Panc1 (cell line): ENCODE measurements at places on chromosomes 1 and 21.

GRCh38 chr1:244674446-244674845 is 21.5 kb downstream of the DESI2 start:
- DNase-seq: no peak

DNA sequence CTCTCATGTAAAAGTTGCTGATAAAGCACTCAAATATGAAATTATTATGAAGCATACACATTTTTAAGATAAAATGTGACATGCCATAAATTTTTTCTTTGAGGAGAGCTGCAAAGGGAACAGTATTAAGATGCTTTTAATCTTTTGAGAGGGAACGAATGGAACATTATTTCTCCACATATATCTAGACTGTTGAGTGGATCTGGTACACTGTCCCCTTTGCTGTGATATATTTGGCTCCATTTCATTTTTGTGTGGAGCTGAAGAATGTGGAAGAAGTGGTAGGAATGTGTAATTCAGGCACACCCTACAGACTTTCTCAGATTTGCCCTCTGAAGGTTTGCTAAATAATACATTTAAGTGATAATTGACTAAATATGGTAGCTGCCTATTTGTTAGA is 31.7 kb downstream of the PGM1 start:
- DNase-seq: no peak

DNA sequence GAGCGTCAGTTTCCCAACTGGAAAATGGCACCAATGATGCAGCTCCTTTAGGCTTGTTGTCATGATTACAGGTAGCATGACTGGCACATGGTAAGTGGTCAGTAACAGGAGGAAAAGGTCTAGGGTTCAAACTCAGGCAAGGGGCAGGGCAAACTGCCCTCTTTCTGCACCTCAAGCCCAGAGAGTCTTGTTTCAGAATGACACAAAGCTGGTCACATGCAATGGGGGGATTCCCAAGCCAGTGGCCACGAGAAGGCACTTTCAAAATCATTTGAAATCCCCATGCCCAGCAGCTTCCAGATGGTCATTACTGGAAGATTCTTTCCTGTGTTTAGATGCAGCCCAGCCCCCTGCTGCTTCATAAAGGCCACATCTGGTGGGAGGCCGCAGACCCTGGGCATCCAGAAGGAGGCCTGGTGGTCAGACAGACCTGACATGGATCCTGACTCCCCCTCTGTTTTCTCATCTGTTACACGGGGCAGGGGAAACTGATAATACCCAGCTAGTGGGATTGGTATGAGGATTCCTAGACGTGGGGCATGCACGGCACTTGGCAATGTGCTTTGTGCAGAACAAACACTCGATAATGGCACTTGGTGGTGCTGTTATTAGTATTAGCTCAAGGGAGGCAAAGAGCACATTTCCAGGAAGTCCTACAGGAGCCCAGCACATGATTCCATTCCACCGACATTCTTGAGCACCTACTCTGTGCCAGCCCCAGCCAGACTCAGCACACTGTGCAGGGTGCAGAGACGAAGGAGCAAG is 6.9 kb upstream of the PLA2G2D start:
- DNase-seq: no peak

- DNase-seq: no peak
Measured at GRCh38 chr21:44301961-44302406, 2.1 kb downstream of the PFKL start.

DNA sequence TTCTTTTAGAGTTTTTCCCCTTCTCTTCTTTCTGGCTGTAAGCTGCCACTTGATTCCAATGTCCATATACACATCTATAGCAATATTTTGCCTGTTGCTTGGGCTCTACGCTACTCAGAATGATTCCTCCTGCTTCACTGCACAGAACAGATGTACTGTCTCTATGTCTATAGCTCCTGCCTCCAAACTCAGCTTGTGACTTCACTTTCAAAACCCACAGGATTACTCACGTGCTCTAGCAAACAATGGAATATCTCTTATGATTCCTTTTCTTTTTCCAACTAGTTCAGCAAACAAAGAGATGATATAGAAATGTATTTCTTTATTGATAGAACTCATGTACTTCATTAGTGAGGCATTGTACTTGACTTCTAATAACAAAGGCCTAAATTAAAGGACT is 80.5 kb upstream of the SOX13 start:
- DNase-seq: no peak

- no peak for DNase-seq
Measured at GRCh38 chr1:172335377-172335776, 85.1 kb upstream of the C1orf105 start.

- no peak for DNase-seq
Measured at GRCh38 chr1:156144742-156145141, 8.6 kb upstream of the SEMA4A start.

- DNase-seq: no peak
Measured at GRCh38 chr1:164794356-164794755, 235.4 kb downstream of the PBX1 start.

DNA sequence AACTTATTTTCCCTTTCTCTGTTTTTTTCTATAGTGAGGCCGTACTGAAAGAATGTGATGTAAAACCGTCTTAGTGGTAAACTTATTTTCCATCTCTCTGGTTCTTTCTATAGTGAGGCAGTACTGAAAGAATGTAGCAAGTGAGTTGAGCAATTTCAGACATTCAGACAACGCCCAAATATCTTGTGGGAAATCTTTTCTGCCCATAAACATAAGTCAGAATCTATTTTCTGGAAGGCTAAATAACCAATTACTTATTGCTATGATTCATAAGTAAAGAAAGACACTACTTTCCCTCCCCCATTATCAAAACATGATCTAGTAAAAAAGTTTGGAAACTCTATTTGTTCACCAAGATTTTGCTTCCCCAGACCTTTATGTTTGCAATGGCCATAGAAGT is 18.8 kb upstream of the SCCPDH start:
- no peak for DNase-seq

DNA sequence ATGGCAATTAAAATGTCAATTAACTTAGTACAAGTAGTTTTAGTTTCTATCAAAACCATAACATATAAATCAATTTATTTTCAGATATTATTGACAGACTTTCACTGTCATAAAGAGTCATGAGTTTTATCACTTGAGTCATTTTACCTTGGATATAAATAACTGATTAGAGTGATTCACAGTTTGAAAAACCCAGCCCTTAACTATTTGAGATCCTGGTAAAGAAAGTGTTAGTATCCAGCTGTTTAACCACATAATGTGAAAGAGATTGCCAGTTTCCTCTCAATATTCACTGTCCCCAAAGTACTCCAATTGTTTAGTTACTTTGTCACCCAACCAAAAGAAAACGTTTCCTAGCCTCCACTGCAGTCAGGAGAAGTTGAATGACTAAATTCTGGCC is 91.3 kb downstream of the UCHL5 start:
- no peak for DNase-seq

GRCh38 chr1:88730132-88730675 is 46.1 kb downstream of the PKN2 start:
- no peak for DNase-seq

DNA sequence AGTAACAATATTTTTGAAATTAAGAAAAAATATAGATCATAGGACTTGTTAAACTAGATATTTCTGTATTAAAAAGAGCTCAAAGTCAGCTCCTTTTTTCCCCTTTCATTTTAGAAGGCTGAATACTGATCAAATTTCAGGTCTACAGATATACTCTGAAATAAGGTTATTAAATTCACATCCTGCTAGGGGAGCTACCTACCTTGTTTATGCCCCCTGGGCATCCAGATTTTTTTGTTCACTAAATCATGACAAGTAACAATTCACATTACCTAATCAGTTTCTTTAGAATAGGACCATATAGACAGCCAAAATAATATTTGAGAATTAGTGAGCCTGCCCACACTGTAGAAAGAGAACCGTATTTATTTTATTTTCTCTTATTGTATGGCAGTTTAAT is 276.2 kb downstream of the USP25 start:
- DNase-seq: no peak

GRCh38 chr1:76635784-76636183 is 231.5 kb upstream of the ST6GALNAC5 start:
- no peak for DNase-seq

GRCh38 chr1:179143322-179143721 is 61.5 kb downstream of the TOR3A start:
- DNase-seq: peak; percentile 78

DNA sequence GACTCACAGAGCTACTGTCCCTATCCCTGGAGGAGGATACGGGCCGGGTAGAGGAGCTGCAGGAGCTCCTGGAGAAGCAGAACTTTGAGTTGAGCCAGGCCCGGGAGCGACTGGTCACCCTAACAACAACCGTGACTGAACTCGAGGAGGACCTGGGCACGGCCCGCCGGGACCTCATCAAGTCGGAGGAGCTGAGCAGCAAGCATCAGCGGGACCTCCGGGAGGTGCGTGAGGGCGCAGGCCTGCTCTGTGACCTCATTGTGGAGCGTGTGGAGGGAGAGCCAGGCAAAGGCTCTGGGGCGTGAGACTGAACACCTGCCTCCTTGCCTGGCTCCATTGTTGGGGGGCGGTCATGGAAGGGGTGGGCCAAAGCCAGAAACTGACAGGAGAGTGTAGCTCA is 19.0 kb downstream of the PPFIA4 start:
- DNase-seq: no peak

DNA sequence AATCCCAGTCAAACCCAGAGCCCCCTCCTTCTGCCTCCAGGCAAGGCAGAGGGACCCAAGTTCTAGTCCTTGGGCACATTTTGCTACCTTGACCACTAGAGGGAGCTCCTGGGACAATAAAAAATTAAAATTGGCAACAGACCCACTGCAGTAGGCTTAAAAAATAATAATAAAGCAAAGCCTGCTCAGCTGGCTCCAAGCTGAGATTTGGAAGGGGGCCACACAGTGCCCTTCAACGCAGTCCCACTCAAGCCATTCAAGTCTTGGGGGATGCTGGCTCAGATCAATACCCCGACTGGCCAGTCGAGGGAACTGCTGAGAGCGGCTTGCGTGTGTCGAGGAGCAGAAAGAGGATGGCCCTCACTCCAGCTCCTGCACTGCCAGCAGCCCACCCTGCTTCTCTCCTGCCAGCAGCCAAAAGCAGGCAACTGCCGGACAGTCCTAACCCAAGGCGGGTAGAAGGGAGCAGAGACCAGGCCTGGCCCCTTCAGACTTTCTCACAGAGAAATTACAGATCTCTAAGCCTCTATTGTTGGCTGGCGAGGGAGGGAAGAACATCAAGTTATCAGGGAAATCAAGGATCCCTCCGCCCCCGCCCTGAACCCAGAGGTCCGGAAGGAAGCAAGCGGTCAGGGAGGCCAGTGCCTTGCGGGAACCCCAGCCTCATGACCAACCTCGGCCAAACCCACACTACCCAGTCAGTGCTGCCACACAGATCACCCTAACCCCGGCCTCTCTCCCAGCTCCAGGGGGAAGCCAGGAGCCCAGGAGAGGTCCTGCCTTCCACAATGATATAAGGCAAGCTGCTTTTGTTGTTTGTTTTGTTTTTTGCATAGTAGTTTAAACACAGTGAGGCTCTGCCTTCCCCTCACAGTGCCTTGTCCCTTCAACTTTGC is 4.9 kb upstream of the ALDH4A1 start:
- no peak for DNase-seq

- DNase-seq: no peak
Measured at GRCh38 chr1:163774401-163774945, 452.7 kb downstream of the NUF2 start.

- no peak for DNase-seq
Measured at GRCh38 chr1:13732971-13733667, 33.1 kb downstream of the PRDM2 start.

- DNase-seq: no peak
Measured at GRCh38 chr1:65630855-65631254, 161.8 kb upstream of the PDE4B start.

DNA sequence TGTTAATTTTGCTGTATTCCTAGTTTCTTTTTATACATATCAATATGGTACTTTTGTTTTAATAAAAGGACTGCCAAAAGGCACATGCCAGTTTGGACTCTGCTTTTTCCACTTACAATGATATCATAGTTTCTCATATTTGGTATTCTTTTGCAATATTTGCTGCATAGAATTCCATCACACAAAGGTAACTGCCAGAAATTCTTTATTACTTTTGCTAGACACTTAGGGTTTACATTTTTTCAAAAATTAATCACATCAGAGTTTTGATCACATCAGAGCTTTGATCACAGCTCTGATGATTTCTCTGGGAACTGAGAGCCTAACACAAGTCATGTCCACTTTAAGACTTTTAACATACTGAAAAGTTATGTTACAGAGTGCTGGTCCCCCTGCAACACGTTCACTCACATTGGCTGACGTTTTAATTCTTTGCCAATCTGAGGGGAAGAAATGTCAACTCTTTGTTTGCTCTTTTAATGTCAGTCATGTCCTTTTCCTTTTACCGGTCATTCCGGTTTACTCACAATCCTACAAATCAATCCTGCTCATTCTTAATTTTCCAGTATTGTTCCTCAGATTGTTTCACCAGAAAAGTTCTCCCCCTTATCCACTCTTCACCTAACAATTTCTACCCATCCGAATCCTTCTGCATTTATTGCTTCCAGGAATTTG is 1.1 kb upstream of the CD46 start:
- no peak for DNase-seq

GRCh38 chr21:17650292-17650691 is 37.6 kb upstream of the BTG3 start:
- no peak for DNase-seq

- peak; percentile 41 for DNase-seq
Measured at GRCh38 chr1:117826540-117827078, 102.8 kb downstream of the GDAP2 start.

- DNase-seq: no peak
Measured at GRCh38 chr1:54795356-54795665, 5.8 kb downstream of the TTC22 start.

- DNase-seq: no peak
Measured at GRCh38 chr1:172932981-172933380, 117.8 kb downstream of the TNFSF18 start.

GRCh38 chr1:7690076-7690475 is 81.0 kb upstream of the VAMP3 start:
- no peak for DNase-seq

- no peak for DNase-seq
Measured at GRCh38 chr1:42043811-42044210, 109.4 kb upstream of the GUCA2B start.

GRCh38 chr1:67018574-67018973 is 35.4 kb downstream of the SLC35D1 start:
- no peak for DNase-seq

DNA sequence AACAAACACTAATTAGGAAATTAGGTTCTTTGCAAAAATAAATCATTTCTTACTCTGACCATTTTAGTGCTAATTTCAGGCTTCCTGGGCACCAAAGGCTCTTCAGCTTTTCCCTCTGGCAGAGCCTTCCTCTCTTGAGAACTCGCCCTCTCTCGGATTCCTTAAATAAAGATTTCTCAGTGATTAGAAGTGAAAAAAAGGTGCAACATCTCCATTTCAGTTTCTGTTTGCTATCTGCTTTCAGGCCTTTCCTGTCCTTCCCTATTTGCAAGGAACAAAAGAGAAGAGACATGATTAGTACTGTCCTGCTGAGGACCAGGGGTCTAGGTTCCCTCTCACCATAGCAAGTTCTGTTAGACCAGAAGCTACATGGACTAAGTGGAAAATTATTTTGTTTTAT is 27.8 kb upstream of the CACYBP start:
- DNase-seq: no peak

GRCh38 chr1:116099919-116100318 is 11.3 kb upstream of the MAB21L3 start:
- DNase-seq: no peak

GRCh38 chr1:115873184-115873583 is 32.3 kb upstream of the NHLH2 start:
- no peak for DNase-seq

- no peak for DNase-seq
Measured at GRCh38 chr1:118773656-118774055, 214.5 kb downstream of the TBX15 start.

GRCh38 chr1:221638595-221638994 is 103.3 kb downstream of the DUSP10 start:
- no peak for DNase-seq
